Stimulated activated CD4-positive, alpha-beta T cell treated with anti-CD3 and anti-CD28 coated beads, Interleukin-4, amount 100 ng/mL, for 4 hours (primary cell): ENCODE measurements at places on chromosomes 5 and 9.

DNA sequence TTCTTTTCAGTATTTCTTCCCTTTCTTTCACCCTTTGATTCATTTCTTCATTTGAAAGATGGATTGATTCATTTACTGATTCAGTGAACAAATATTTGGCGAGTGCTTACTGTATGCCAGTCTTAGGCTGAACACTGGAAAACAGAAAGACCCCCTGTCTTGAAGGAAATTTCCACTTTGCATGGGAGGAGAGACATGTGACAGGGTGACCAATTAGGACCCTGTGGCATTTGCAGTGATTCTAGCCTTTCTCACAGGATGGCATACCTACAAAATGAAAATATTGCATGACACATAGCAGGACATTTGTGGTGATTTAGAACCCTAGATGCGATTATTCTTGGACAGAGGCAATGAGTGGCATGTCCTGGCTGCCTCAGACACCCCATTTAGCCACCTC lies 407.2 kb upstream of the SGCD start:
- DNase-seq: no peak

GRCh38 chr9:12880406-12881015 lies 105.7 kb downstream of the LURAP1L start:
- DNase-seq: no peak

DNA sequence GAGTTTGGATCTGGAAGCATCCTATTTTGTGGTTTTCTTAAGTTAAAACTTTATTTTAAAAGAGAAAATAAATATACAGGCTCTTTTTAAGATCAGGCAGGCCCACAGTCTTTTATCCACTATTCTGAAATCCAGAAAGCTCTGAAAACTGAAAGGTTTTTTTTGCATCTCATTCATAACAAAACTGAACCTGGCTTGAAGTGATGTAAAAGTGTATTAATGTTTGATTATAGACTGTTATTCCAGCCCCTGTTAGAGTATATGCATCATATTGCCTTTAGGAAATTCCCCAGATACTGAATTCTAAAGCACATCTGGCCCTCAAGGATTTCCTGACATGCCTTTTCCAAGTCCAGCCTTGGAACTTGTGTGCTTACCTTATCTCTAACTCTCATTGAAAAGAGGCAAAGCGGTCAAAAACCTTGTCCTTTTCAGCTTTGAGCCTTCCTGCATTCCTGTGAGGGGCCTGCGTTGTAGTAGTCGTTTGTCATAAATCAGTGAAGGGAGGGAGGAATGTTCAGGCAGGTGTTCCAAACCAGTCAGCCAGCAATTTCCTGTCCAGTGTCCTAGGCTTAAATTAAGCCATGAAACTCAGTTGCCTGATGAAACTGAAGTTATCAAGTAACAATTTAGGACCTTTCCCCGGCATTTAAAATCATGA lies 110.4 kb downstream of the TLE4 start:
- DNase-seq: no peak

GRCh38 chr5:168295574-168296201 lies 4.2 kb downstream of the WWC1 start:
- DNase-seq: no peak

DNA sequence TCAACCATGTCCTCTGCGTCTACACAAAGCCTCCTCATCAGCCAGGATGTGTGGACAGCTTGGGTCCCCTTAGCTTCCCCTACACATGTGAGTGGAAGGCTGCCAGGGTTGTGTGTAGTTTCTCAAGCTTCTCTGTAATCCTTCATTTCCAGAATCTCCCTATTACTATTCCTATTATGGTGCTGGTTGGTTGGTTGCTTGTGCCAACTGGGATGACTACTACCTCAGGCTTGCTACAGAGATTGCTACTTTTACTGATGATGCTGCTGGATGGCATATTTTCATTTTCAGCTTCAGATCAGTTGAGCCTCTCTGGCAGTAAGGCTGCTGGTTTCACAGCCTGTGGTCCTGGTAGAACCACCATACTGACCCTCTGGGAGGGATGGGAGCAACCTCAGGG lies 39.9 kb downstream of the ATG10 start:
- DNase-seq: no peak

DNA sequence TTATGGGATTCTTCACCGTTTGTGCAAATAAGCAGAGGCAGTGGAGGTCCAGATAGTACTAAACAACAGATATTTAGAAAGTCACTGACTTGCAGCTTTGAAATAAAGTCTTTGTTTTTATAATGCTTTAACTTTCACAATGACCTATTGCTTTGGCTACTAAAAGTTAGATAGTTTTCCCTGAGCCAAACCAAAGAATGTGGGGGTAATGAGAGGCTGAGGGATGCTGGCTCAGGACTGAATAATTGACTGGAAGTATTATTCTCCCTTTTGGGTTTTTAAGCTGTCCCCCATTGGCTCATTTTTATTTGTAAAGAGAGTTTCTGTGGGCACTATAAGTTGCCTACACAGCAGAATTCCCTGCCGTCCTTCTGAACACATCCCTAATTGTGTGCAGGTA lies 99.2 kb upstream of the ACTBL2 start:
- DNase-seq: no peak

DNA sequence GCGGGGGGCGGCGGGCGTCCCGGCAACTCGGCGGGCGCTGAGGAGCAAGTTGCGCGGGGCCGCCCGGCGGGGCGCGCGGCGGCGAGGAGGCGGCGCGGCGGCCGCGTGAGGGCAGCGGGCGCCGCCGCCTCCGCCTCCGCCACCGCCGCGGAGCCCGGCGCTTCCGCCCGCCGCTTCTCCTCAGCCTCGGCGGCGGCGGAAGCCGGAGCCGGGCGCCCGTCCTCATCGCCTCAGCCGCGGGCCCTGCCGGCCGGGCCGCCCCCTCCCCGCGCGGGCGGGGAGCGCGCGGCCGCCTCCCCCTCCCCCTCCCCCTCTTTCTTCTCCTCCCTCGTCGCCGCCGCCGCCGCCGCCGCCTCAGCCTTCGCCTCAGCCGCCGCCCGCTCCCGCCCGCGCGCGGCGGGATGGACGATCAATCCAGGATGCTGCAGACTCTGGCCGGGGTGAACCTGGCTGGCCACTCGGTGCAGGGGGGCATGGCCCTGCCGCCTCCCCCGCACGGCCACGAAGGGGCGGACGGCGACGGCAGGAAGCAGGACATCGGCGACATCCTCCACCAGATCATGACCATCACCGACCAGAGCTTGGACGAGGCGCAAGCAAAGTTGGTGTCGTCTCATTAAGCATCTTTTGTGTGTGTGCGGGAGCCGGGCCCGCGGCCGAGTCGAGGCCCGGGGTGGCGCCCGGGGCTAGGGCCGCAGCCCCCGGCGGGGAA lies at the start of gene PBX3:
Gene PBX3 (plus strand): TSS at position 321 of the 712 bp plus-strand sequence.
- peak; percentile 40 for DNase-seq

- no peak for DNase-seq
Measured at GRCh38 chr9:121499427-121500164, at the start of gene GGTA1. Gene GGTA1, minus strand, starts transcription at chr9:121499844. Its CDS starts 31,922 bp downstream, at chr9:121467922.

GRCh38 chr5:122523776-122524175 lies 211.7 kb downstream of the SNCAIP start:
- DNase-seq: no peak

- DNase-seq: no peak
Measured at GRCh38 chr9:84699984-84700383, 30.5 kb downstream of the NTRK2 start.

- no peak for DNase-seq
Measured at GRCh38 chr9:129080298-129080600, 662 bp upstream of the DOLPP1 start.

DNA sequence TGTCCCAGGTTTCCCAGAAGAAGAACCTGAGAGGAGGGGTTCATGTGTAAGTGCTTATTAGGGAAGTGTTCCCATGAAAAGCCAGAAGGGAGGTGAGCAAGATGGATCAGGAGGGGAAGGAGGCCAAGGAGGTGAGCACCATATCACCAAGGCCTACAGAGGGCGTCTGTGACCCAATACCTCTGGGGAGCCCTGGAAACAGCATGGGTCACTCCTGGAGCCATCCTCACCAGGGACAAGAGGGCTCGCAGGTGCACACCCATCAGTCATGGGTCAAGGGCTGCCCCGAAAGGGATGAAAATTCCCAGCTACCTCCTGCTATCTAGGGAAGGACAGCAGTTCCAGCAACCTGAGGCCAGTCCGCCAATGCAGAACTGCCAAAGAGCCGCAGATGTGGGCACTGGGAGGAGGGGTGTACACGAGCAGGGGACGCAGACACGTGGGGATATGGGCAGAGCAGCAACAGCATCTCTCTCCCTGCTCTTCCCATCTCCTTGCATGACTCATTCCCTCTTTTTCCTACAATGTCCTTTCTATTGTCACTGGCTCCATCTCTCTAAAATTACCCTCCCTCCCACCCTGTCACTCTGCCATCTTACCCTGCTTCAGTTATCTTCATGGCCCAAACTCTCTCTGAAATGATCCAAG lies 167.6 kb upstream of the FSTL4 start:
- DNase-seq: no peak

- no peak for DNase-seq
Measured at GRCh38 chr5:4156889-4157288, 561.3 kb downstream of the IRX1 start.

DNA sequence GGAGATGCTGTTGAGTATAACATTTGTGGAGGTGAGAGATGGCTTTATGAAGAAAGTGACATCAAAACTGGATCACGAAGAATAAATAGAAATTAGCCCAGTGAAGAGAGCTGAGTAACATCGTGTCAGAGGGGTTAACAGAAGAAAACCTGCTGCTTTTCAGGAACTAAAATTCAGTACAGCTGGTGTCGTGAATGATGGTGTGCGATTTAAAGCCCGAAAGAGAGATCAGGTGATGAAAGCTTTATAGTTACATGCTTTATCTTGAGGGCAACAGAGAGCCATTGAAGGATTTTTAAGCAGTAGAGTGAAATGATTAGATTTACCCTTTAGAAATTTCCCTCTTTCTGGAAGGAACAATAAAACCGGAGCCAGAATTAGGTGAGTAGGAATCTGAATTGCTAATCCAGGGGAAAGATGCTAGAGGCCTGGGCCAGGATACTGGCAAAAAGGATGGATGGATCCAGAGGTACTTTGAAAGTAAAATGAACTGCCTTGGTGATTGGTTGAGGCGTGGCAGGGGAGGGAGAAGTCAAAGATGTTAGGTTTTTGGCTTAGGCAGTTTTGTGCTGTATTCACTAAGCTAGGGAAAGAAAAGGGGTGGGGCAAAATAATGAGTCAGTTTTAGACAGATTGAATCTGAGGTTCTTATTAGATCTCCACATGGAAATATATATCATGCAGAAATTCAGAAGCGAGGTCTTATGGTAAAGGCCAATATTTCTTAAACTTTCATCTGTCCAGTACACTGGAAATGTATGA lies 3.4 kb downstream of the LRRC70 start:
- no peak for DNase-seq

GRCh38 chr9:95874303-95874988 lies 1.0 kb upstream of the ERCC6L2 start:
- DNase-seq: no peak

GRCh38 chr9:27491154-27491553 lies 32.9 kb upstream of the IFNK start:
- DNase-seq: no peak

DNA sequence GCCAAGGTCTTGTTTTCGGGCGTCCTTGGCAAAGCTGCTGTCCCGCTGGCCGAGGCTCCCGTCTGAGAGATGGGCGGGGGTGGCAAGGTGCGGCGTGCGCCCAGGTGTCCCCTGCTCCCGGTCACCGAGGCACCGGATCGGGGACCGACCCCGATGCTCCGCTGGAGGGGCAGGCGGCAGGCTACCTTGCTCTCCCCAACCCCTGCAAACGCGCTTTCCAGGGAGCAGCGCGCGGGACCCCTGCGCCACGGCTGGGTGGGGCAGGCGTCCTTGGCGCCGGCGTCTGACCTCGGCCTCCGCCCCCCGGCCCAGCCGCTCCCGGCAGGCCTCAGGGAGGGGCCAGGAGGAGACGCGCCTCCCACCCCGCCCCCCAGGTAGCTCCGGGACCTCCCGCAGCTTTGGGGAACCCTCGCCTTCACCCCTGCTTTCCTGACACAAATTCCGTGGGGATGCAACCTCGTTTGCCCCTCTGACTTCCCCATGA lies 551 bp downstream of the N4BP3 start:
- peak; percentile 28 for DNase-seq

DNA sequence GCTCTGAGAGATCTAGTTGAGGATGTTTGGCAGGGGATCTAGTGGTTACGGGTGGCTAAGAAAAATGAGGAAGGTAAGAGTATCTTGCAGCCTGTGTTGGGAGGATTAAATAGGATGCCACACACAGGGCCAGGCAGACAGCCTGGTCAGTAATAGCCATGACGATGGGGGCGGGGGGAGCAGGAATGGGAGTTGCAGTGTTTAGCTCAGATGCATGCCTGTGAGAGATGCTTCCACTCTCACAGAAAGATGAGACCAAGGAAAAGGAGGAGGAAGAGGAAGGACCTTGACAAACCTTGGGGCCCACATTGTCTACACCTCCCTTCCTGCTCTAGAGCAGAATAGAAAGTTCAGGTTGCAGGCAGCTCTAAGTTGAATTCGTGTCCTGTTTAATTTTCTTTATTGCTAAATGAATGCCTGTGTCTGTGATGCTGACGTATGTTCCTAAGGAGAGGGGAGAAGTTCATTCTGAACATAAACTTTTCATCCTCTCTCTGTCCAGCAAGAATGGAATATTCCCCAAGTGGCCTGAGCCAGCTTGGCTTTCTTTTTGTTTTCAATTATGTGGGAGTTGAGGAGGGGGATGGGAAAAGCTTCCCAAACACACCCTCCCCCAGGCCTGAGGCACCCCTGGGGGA lies 28.7 kb downstream of the TGFBI start:
- no peak for DNase-seq

GRCh38 chr5:51396797-51397196 lies 13.5 kb downstream of the ISL1 start:
- DNase-seq: no peak

DNA sequence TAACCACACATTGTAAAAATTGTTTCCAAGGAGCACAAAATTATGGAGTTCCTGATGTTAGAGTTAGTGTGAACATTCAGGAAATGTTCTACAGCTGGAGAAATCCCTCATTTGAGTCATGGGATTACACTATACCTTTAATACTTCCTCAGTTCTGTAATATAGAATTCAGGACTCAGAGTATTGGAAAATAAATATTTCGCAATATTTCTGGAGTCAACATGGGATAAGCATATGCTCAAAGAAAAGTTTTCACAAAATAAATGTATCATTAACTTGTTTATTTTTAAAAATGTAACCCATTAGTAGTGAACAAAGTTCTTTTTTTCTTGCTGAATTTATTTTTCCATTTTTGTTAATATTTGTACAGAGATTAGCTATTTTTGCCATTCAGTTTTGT lies 8.6 kb downstream of the CYLC2 start:
- DNase-seq: no peak

GRCh38 chr5:98368141-98368540 lies 405.3 kb upstream of the RGMB start:
- no peak for DNase-seq

DNA sequence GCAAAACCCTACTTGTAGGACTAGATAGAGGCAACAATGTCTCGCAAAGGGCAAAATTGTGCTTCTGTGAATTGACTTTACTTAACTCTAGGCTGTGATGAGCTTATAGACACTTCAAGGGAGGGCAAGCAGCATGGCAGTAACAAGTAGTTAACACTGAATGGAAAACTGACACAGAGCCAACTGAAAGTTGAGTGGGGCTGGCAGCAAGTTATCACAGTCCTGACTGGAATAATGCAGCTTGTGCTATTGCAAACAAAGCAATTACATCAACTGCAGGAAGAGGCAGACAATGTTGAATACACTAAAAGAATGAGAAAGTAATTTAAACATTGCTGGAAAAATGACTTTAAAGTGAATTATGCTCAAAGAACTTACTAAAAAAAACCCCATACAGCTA lies 62.2 kb downstream of the RNF38 start:
- no peak for DNase-seq
